Umbilical cord (tissue), 2 donors: ENCODE measurements at places on chromosomes 11 and 22. TPM values are rescaled to one million over a fixed set of nuclear protein-coding genes. Genes with fewer than 3 reads are reported as not detected.

GRCh38 chr11:88553204-88553603 lies 215.7 kb upstream of the CTSC start:
- no peak for DNase-seq

DNA sequence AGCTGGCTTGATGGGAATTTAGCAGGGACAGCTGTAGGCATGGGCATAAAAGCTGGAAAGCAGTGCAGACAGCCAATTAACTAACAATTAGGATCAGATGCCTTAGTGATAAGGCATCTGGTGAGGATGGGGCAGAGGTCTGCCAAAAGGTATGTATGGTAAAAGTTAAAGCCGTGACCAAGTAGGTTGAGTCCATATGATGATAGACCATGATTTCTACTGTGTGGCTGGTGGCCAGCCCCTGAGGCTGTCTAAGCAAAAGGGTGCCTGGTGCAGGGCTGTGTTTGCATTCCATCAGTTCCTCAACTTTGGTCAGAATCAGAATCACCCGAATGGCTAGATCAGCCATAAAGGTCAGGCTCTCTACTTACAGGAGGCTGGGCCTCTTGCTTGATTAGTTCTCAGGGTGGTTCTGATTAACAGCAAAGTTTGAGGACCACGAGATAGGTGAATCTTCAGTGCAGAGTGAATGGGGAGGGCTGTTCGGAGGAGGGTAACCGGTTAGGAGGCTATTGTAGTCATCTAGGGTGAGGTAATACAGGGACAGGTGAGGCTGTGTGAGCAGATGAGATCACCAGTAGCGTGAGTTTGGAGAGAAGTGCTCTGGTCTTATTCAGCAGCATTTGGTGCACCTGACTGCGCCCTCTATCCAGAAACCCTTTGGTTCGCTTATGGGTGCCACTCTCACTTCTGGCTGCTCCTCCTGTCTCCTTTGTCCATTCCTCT lies 27.2 kb downstream of the PPFIBP2 start:
- no peak for DNase-seq

GRCh38 chr11:86202013-86202336 lies 42.6 kb upstream of the EED start:
- no peak for DNase-seq

The DDX25 gene
- total RNA-seq, result 2.2 TPM

The OR51E1 gene
- total RNA-seq, result 2.4 TPM

The MRGPRE gene
- total RNA-seq, result 0.48 TPM
